ENCODE measurements at places on chromosomes 4 and X.

DNA sequence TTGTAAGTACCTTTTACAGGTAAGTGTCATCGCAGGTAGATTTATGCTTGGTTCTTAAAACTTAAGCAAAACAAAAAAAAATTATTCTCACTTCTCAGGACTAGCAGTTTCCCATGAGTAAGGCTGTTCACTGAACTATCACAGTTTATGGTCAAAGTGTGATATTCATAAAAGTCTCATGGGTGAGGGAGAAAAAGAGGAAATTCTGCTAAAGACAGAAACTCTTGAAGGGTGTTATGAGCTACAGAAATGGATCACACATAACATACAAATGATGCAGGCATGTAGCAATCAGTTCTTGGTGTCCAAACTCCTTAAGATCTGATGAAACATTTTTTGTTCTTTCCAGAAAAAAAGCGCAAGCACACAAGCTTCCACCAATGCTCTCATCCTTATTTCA, 8.5 kb downstream of the RAB9A start:
- DNase-seq, result no peak

DNA sequence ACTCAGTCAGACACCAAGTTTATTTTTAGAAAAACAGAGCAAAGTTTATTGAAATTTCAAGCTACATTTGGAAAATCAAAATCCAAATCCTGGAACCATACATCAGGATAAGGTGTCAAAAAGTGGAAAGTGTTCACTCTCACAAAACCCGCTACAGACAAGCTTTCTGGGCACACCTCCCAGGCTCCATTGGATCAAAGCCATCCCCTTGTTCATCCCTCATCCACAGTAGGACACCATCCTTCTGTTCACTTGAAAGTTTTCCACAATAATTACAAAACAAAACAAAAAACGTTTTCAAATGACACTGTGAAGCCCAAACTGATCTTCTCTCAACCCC, 62.4 kb downstream of the TSC22D3 start:
- no peak for DNase-seq

- no peak for DNase-seq
Measured at GRCh38 chrX:16629909-16630308, 20.0 kb upstream of the S100G start.

GRCh38 chr4:142226014-142226413, 589.6 kb downstream of the IL15 start:
- DNase-seq, result no peak

GRCh38 chrX:53992589-53992988, 51.7 kb downstream of the PHF8 start:
- DNase-seq, result no peak

- DNase-seq, result no peak
Measured at GRCh38 chr4:172734555-172734954, 434.1 kb upstream of the GALNT7 start.

- no peak for DNase-seq
Measured at GRCh38 chr4:174775366-174775765, 53.7 kb downstream of the GLRA3 start.

GRCh38 chrX:135408794-135409193, 12.9 kb upstream of the SMIM10L2A start:
- no peak for DNase-seq

DNA sequence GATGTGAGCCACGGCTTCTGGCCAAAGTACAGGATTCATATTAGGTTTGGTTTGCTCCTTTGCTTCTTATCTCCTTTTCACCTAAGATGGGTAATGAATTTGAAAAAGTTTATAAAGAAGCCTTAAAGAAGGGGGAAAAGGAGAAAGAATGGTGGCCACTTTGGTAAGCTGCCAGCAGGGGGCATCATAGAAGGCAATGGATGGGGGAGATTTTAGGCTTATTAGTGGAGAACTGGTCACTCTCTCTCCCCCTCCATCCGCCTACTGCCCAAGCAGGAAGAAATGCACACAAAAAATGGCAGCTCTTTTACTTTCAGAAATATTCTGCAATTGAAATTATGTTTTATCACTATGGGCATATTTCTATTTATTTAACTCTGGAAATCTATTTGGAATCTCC, 32.0 kb downstream of the SPARCL1 start:
- DNase-seq, result peak; percentile 19

GRCh38 chr4:40349561-40350198, 14.5 kb downstream of the CHRNA9 start:
- DNase-seq, result no peak
